ENCODE measurements at places on chromosomes 7 and 10.

DNA sequence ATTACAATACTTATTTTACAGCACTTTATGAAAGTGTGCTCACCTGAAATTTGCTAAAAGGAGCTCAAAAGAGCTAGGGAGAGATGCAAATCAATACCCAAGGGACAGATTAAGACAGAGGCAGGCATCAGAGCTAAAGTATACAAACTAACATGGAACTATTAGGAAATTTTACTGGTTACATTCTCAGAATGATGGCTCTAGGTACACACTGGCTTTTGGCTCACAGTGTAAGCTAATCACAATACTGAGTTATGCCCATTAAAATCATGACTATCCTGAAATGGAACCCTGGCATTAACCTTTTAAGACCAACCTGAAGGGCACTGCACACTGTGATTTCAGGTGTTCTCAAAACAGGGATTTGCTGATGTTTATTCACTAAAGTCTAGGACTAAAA lies 98.1 kb downstream of the NT5C2 start:
- no peak for DNase-seq

- no peak for DNase-seq
Observed at GRCh38 chr7:44956157-44956766, 22.6 kb downstream of the MYO1G start.

GRCh38 chr10:97531401-97531986 lies 32.8 kb downstream of the UBTD1 start:
- DNase-seq, result no peak

- no peak for DNase-seq
Observed at GRCh38 chr10:120457431-120458172, 575 bp downstream of the PLPP4 start.

- no peak for DNase-seq
Observed at GRCh38 chr10:127090138-127090537, 106.3 kb downstream of the INSYN2A start.

- DNase-seq, result no peak
Observed at GRCh38 chr10:27297844-27298521, 57.4 kb upstream of the ACBD5 start.

- no peak for DNase-seq
Observed at GRCh38 chr7:5672468-5672867, 109.0 kb downstream of the RNF216 start.

DNA sequence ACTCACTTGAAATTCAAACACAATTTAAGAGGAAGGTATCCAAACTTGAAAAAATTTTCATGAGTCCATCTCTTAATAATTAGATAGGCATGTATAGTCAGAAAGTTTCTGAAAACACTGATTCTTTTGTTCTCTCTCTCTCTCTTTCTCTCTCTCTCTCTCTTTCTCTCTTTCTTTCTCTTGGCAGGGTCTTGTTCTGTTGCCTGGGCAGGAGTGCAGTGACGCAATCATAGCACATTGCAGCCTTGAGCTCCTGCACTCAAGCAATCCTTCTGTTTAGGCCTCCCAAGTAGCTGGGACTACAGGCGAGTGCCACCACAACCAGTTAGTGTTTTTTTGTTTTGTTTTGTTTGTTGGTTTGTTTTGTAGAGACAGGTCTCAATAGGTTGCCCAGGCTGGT lies 59.3 kb downstream of the PRTFDC1 start:
- no peak for DNase-seq

- no peak for DNase-seq
Observed at GRCh38 chr7:102284891-102285539, 1.7 kb upstream of the SH2B2 start.

DNA sequence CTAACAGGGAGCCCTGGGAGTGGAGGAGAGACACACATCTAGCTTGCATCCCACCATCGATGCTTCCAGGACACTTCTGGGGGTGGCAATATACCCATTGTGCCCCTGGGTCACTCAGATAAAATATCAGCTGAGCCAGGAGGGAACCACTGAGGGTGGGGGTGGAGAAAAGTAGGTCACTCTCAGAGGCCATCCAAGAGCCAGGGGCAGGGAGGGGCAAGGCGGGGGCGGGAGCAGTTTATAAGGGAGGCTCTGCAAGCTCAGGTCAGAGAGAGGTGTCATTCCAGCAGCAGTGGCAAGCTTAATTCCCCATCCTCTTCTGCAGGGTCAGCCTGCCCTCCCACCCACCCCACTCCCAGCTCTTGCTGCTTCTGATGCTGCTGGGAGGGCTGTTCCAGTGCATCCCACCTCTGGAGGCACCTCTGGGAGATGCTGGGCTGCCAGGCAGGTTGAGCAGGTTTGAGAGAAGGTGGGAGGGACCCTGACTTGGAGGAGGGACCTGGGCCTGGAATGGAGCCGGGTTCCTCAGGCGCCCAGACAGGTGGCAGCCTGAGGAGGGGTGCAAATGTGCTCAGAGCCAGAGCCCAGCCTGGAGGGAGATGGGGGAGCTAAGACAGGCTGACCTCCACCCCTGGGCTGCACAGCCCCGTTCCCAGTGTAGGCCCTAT lies 20.1 kb upstream of the TLX1 start:
- DNase-seq, result no peak

- no peak for DNase-seq
Observed at GRCh38 chr7:72754312-72754711, 73.7 kb downstream of the TYW1B start.

DNA sequence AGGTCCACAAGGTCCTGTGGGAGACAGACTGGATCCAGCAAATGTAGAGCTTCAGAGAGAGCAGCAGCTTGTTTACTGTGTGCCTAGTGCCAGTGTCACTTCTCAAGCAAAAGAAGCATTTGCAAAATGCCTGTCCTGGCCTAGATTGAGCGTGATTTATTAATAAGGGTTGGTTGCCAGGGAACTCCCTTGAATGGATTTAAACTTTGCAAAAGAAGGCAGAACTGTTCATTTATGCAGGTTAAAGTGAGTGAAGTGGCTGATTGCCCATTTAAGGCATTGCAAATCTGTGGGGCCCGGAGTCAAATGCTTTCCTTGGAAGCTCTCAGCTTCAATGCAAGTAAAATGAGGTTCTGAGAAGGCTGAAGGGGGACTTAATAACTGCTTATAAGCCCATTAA lies 71.3 kb downstream of the CDHR3 start:
- DNase-seq, result no peak

- DNase-seq, result peak; percentile 15
Observed at GRCh38 chr10:93680412-93681047, 21.9 kb downstream of the FRA10AC1 start.

DNA sequence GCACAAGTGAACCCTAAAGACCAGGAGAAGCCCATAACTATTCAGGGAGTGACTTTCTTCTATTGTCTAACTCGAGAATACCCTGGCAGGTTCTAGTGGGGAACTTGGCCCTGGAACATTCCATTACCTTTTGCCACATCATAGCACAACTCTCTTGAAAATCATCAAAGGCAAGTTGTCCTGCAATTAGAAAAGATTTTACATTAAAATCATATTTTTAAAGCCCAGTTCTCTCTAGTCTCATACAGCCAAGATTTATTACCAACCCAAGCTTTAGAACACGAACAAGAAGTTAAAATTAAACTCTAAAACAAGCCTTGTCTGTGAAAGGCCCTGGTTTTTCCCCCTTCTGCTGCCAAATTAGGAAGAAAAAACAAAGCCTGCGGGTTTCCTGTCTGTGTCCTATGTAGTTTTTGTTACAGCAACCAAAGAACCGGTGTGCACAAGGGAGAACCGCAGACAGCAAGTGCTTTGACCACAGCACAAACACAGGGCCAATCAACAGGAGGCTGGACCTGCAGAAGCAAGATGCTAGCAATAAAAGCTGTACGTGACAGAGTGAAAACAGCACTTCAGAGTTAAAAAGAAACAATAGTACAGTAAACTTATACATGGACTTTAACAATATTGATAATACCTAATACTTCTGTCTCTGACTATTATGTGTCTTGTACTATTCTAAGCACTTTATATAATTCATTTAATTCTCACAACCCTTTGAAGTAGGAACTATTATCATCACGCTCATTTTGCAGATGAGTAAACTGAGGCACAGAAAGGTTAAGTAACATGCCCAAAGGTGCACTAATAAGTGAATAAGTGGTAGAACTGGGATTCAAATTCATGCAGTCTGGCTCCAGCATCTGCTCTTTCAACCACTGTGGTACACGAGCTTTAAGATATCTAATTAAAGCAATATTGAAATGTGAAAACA lies 65.8 kb downstream of the STK17A start:
- peak; percentile 94 for DNase-seq

GRCh38 chr7:117067340-117067739 lies 114.0 kb downstream of the ST7 start:
- no peak for DNase-seq

- no peak for DNase-seq
Observed at GRCh38 chr7:13982940-13983677, 6.4 kb downstream of the ETV1 start.

DNA sequence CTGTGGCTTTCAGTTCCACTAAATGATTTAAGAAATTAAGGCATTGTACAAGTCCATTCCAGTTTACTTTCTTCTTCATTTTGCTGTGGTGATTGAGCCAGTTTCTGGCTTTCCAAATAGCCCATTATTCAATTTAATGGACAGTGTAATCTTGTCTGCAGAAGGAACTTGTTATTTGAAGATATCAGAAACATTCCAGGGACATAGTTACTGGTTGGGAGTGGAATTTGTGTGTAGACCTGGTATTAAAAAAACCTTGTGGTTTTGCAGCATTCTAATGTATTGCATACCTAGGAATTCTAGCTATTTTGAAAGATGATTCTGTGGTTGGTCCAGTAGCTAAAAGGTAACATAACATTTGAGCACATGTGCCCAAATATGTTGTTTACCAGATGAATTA lies 72.2 kb downstream of the MCU start:
- DNase-seq, result no peak

DNA sequence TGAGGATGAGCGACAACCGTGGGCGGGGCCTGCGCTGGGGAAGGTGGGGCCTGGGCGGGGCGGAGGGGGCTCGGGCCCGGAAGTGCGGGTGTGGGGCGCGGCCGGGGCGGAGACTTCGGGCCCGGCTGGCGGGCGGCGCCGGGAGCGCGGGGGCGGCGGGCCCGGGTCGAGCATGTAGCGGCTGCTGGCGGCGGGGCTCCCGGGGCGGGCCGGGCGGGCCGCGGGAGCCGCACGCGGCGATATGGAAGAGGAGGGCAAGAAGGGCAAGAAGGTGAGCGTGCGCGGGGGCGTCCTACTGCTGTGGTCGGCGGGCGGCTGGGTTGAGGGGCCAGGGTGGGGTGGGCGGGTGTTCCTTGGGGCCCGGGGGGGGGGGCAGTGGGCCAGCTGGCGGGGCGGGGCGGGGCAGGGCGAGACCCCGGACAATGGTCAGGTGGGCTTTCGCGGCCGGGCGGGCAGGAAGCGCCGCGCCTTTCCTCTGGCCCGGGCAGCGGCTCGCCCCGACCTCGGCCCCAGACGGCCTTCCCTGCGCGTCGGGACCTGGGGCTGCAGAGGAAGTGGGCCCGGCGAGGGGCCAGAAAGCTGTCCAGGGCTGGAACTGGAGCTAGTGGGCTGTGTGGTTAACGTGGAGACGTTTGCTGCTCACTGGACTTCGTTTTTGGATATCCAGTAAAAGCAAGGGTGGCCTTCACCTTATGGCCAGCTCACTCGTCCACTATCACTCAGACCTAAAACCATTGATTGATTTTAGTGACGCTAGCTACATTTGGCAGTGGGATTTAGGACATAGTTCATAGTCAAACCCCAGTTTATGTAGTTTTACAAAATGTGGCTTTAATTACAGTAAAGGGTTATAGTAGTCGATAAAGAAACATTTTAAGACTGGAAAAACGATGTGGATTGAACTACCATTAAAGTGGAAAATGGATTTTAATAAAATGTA lies at the start of gene CCM2:
Gene CCM2, plus strand, starts transcription at position 109 of the 940 bp plus-strand sequence. Its CDS starts 133 bp downstream, at position 242.
- no peak for DNase-seq

DNA sequence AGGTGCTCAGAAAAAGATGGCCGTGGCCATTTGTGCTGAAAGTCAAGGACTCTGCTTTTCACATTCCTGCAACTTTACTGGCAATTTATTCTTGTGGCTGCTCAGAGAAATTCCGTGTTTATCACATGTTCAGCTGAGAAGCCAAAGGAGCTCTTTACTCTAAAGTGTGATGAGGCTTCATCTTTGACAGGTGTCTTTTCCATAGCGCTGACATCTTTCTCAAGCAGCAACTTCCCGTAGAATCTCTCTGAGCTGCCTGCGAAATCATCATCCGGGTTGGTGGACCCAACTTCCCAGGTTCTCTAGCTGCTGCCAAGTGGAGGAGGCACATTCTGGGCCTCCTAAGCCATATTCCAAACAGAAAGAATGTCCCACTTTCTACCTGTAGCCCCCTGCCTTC lies 16.9 kb upstream of the NPS start:
- DNase-seq, result no peak

DNA sequence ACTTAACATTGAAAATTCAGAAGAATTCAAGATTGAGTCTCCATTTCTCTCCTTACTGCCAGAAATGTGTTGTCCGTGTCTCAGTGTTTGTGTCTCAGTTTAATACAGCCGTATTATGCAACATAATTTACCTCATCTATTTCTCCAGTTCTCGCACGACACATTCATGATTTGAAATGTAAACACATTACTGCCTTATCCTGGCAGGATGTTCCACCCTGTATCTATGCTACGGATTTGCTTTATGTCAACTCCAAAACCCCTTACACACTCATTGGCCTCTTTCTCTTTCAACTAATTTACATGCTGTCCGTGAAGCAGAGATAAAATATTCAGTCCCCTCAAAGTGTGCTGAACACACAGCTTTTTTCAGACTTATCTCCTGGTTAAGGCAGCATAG lies 653.7 kb upstream of the SEMA3D start:
- no peak for DNase-seq

- DNase-seq, result no peak
Observed at GRCh38 chr7:106092204-106092603, 19.9 kb downstream of the SYPL1 start.

DNA sequence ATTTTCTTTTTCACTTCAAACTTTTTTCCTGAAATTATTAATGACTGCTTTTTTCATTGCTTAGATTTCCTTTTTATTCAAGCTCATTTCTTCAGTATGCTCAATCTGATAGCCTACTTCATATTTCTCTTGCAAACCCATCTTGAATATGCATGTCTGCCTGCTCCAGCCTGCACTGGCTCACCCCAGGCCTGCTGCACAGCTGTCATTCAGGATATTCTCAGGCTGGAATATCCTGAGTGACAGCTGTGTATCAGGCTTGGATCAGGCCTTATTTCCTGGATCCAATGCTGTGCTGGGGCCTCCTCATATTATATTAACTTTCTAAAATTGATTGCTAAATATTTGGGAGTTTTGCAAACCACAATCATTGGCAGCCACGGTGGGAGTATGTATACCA lies 120.2 kb upstream of the TNS3 start:
- no peak for DNase-seq

GRCh38 chr7:32957326-32958045 lies at the start of gene FKBP9:
Gene FKBP9, plus strand, starts transcription at chr7:32957440. Its CDS starts 134 bp downstream, at chr7:32957574.
- no peak for DNase-seq

All from Jurkat, Clone E6-1 (cell line).